ENCODE measurements at places on chromosomes 4 and X.

DNA sequence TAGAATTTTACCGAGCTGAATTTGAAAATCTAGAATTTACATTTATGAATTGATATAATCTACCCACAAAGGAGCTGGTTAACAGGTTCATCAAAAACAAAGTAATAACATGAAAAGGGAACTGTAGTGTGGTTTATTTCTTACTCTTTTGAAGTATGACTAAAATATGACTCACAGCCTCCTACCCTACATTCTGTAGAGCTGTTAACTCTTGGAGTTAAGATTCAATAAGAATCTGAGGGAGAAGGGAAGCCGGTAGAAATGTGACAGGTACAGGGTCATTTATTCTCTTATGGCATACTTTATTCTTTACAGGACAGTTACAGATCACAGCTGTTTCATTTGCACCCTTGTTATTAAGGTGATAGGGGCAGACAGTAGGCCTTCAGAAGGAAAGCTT, 132.2 kb upstream of the FAM47B start:
- no peak for DNase-seq

- DNase-seq: no peak
These were observed 64.6 kb downstream of the HHIP start for GRCh38 chr4:144710526-144710912.

DNA sequence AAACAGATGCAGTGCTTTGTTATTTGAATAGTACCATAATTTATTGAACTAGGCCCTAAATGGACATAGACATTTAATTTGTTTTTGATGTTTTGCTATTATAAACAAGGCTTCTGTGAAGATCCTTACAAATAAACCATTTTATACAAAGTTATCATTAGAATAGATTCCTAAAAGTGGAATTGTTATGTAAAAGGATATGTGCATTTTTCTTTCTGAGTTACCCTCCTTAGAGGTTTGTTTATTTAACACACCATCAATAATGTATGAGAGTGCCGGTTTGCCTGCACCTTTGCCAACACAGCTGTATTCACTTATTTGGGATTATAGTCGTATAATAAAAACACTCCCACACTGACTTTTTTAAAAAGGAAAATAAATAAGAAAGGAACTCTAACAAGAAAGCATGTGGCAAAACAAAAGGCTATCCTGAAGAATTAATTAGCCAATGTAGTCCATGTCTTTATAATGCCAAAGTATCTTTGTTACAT, 84.8 kb downstream of the PAK3 start:
- no peak for DNase-seq

- DNase-seq: no peak
These were observed 11.0 kb upstream of the ARHGEF38 start for GRCh38 chr4:105541420-105541819.

GRCh38 chr4:137934911-137935310, 307.2 kb downstream of the SLC7A11 start:
- DNase-seq: no peak

- DNase-seq: no peak
These were observed 48.1 kb upstream of the TLR3 start for GRCh38 chr4:186020793-186021407.

GRCh38 chr4:149711593-149712365, 103.9 kb downstream of the IQCM start:
- DNase-seq: no peak

- no peak for DNase-seq
These were observed 112.4 kb upstream of the LSM6 start for GRCh38 chr4:146063143-146063542.

DNA sequence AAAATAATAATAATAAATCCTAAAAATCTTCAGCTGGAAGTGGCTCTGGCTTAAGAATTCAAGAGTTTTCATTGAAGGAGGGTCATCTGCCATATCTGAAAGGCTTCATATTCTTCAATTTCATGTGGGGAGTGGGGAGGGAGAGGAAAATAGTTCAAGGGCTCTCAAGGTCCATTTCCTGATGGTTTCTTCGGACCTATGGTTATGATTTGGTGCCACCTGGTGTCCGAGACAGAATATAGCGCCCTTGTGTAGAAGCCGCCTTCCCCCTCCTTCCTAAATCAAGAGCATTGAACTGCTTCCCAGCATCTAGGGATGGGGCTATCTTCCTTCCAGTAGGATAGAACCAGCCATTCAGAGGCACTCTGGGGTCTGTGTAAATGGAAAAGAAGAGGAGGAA, 34.3 kb downstream of the NLGN3 start:
- DNase-seq: peak; percentile 32

- DNase-seq: no peak
These were observed 64.3 kb downstream of the FRAS1 start for GRCh38 chr4:78121338-78121904.

- DNase-seq: peak; percentile 69
These were observed at the start of gene TAF9B for GRCh38 chrX:78139160-78140123. TAF9B (minus strand) TSS chrX:78139650; CDS start chrX:78139611, 39 bp downstream.

- DNase-seq: no peak
These were observed 129.9 kb downstream of the TET2 start for GRCh38 chr4:105276361-105277104.

- DNase-seq: no peak
These were observed 279.3 kb upstream of the DIPK2B start for GRCh38 chrX:45479835-45480422.

DNA sequence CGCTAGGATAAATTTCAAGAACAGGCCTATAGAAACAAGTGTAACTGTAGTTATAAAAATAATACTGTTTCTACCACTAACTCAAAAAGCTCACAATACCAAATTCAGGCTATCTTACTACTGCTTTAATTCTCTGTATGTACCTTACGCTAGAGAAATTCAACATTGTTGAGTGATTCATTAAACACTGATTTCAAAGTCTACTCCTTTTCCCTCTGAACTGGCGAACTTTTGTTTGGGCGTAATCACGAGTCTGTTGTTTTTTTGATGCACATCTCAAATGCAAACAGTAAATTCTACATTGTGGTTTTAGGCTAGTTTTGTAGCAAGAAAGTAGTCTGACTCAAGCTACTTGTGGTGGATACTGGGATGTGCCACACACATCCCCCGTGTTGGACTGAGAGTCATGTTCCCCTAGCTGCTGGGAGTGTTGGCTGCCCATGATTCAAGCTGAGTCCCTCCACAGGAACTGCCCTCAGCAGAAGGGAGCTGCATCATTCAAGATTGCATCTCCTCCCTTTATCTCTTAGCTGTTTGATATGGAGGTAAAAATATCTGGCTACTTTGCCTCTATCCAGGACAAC, 406.1 kb downstream of the RAPGEF2 start:
- no peak for DNase-seq

GRCh38 chr4:110247591-110247990, 49.2 kb upstream of the ELOVL6 start:
- no peak for DNase-seq

DNA sequence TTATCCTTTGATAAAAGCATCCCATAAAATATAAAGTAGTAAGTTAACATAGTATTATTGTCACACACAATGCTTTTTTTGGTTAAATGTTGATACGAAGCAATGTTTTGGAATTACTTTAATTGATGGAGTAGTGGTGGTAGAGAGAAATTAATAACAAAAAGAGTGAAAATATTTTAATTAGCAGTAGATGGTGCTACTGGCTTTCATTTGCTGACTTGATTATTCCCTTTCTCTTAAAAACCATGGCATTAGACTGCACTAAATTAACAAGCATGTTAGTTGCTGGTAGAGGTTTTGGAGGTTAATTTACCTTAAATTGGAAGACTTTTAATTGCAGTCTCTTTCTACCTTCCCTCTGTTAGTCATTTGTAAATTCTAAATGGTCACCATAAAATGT, 8.9 kb upstream of the DCK start:
- no peak for DNase-seq
